ENCODE measurements at places on chromosomes 6 and 20.

GRCh38 chr6:47235964-47236760 lies 73.5 kb downstream of the TNFRSF21 start:
- DNase-seq, result peak; percentile 28

DNA sequence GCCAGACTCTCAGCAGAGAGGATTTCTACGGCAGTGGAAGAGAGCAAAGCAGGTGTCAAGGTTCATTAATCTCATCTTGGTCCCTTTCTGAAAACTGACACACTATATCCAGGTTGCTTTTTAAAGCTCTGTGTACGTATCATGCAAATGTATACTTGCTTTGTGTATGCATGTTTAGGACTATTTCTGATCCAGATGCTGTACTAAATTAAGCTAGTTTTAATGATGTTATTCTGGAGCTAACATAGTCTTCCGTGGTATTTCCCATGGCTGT lies 59.2 kb upstream of the SNX9 start:
- no peak for DNase-seq

- DNase-seq, result no peak
Measured at GRCh38 chr20:62696434-62696957, 12.1 kb upstream of the NTSR1 start.

- no peak for DNase-seq
Measured at GRCh38 chr6:127956956-127957355, 56.1 kb upstream of the THEMIS start.

- no peak for DNase-seq
Measured at GRCh38 chr6:129485746-129486145, 224.2 kb downstream of the ARHGAP18 start.

- no peak for DNase-seq
Measured at GRCh38 chr6:121984956-121985355, 414.5 kb upstream of the HSF2 start.

DNA sequence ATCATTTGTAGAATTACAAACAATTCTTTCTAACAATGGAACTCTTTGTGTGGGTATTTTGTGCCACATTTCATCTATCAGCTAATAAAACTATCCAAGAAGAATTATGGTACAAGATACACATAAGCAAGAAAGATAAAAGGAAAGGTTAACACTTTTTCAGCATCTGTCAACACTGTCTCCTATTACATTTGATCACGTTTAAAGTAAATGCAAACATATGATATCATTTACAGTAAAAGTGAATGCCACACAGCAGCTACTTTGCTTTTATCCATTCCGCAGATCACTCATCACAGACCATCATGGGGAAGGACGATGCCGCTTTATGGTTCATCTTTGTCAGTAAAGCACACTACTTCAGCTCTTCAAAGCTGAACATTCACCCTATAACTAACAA lies 456.4 kb upstream of the MANEA start:
- DNase-seq, result no peak

DNA sequence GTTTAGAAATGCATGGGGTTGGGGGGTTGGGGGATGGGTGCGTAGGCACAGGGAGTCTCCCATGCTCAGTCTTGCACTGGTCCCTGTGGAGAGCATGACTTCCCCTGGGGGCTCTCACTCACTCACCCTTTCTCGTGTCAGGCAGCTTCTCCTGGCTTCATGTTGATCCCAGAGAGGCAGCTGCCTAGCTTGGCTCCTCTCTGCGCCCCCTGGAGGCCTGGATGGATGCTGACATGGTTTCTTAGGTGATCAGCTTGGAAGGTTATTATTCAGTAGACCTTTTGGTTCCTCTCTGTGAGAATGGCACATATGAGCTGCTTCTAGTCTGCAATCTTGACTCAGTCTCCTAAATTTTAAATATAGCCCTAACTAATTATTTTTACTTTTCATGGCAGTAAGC lies 109.3 kb upstream of the FAM83B start:
- DNase-seq, result no peak

DNA sequence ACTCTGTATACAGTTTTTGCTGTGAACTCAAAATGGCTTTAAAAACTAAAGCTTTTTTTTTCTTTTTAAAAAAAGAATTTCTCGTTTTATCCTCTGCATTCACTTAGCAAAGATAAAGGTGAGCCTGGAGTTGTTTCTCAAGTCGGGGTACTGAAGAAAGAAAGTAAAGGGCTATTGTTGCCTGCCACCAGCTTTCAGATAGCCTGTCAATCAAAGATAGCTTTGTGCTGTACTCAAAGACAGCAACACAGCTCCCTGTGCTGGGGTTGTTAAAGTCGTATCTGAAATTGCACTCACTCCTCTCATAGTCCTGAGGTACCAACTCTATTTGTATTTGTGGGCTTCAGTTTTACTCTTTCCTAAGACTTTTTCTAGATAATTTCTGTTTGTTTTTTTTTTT lies 710.1 kb upstream of the ID4 start:
- no peak for DNase-seq

GRCh38 chr20:8360035-8360434 lies 228.0 kb downstream of the PLCB1 start:
- no peak for DNase-seq

DNA sequence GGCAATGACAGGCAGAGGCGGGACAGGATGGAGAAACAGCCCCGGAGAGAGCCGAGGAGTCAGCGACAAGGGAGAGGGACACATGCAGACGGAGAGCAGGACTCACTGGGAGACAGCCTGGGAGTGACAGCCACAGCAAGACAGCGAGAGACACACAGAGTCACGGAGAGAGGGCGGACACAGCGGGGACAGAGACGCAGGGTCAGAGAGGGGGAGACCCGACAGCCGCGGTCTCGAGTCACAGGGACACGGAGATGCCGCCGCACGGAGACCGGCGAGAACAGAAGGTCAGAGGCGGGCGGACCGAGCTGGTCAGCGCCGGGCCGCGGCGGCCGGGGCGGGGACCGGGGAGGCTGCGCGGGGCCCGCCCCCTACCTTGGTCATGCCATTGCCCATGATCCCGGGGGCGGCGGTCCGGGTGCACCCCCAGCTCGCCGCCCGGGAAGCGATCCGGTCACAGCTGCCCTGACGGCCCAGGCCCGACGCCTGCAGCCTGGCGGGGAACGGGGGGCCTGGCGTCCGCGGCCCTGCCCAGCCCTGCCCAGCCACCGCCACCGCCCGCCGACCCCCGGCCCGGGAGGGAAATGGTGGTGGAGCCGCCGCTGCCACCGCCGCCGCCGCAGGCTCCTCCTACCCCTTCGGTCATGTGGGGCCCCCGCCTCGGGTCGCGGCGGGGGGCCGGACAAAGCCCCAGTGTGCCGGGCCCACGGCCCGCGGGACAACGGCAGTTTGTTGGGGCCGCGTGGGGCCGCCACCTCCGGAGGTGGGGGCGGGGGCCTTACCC lies at the start of the genes DUSP15 and TTLL9:
Gene DUSP15, minus strand, starts transcription at position 586 of the 784 bp plus-strand sequence. Its CDS starts 190 bp downstream, at position 396.
Gene TTLL9, plus strand, starts transcription at position 693 of the 784 bp plus-strand sequence. CDS start 493 bp downstream, outside the sequence.
- peak; percentile 70 for DNase-seq

DNA sequence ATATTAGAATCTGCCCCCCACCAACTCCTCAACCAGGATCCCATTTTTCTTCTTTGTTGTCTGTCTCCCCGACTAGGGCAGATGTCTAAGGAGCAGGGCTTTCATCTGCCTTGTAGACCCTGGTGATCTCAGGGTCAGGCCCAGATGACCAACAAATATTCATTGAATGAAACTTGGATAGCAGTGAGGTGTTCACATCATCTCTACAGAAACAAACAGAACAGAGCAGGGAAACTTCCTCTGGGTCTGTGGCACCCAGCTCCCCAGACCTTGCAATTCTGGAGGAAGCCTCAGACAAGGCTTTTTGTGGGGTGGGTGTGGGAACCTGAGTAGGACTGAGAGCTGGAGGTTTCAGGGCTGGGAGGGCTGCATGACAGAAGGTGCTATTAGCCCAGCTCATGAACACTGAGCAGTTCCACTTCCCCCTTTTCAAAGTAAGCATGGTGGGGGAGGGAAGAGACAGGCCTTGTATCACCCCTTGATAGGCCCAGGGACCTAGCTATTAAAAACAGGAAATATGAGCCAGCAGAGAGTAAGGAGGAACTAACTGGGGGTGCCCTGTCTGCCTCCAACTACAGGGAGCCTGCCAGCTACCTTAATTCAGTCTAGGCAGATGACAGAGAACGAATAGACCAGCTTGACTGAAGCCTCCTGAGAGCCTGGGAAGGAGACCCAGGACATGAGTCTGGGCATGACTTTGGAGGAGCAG lies 37.3 kb upstream of the TOP1 start:
- DNase-seq, result no peak

- DNase-seq, result no peak
Measured at GRCh38 chr6:160277546-160277945, 18.9 kb upstream of the SLC22A2 start.

- DNase-seq, result no peak
Measured at GRCh38 chr6:2982426-2983117, 11.2 kb upstream of the SERPINB6 start.

All from adrenal gland (tissue), 19 donors.